ENCODE measurements at places on chromosomes 7 and 10. TPM values are rescaled to one million over a fixed set of nuclear protein-coding genes. Genes with fewer than 3 reads are reported as not detected.

The INMT gene
- total RNA-seq, result 2.1 TPM

The COBL gene
- total RNA-seq, result 0.15 TPM

The SCIN gene
- not detected for total RNA-seq

The RNF32 gene
- total RNA-seq, result 0.45 TPM

The NANOS1 gene
- 0.17 TPM for total RNA-seq

The HOXA13 gene
- total RNA-seq, result not detected

The PAPOLB gene
- total RNA-seq, result not detected
